ENCODE measurements at places on chromosomes 4 and X.

DNA sequence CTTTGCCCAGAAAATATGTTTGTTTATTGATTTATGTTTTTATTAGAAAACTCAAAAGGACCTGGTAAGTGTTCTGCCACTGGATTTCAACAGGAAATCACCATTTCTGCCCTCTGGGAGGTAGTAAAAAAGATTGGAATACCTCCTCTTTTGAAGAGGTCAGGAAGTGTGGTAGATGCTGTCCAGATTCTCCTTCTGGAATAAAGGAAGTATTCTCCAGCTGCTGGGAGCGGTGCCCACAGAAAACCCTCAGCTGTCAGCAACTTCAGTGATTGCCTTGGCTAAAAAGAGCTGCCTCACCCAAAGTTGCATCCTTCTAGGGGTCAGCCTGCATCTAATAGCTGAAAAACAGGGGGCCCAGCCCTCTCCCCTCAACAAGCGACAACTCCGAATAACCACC, 13.8 kb upstream of the ZNF674 start:
- no peak for DNase-seq

DNA sequence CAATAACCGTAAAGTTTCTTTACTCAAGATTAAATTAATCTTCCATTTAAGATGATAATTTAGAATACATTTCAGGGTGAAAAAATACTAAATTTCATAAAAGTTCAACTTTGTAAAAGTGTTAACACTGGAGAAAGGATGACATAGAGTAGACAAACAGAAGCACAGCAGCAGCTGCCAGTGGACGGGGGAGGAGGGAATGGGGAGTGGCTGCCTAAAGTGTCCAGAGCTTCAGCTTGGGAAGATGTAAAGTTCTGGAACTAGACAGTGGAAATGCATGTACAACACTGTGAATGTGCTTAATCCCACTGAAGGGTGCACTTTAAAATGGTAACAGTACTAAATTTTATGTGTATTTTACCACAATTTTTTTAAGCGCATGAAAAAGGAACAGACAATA, 39.9 kb downstream of the RELL1 start:
- no peak for DNase-seq

DNA sequence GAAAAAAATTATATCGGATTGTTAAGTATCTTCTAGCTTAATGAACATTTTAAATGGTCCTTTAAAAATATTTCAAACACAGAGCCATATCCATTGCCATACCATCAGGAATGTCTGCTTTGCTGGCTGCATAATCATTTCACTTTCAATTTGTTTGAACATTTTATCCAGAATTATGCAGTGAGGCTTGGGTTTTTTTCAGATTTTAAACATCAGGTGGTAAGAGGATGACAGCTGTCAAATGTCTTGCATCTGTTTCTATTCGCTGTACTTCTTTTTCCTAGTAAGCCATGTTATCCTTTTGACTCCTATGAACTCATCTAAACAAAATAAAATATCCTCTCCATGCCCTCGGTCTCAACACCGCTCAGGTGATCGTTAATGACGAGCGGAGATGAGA, 802 bp downstream of the RFC1 start:
- no peak for DNase-seq

- no peak for DNase-seq
Observed at GRCh38 chr4:77834403-77834802, 15.2 kb upstream of the CNOT6L start.

GRCh38 chr4:155450676-155451075, 73.9 kb upstream of the MAP9 start:
- DNase-seq: no peak

GRCh38 chr4:61994036-61994435, 793.9 kb downstream of the ADGRL3 start:
- DNase-seq: no peak

- no peak for DNase-seq
Observed at GRCh38 chr4:40055511-40055862, 1.2 kb upstream of the N4BP2 start.

- no peak for DNase-seq
Observed at GRCh38 chrX:113192418-113192817, 351.8 kb upstream of the AMOT start.

GRCh38 chr4:19809989-19810388, 441.7 kb upstream of the SLIT2 start:
- no peak for DNase-seq

Measured in stimulated activated naive CD8-positive, alpha-beta T cell treated with anti-CD3 and anti-CD28 coated beads, Interleukin-15, amount 100 ng/mL, for 72 hours (primary cell).